Activated CD4-positive, alpha-beta T cell treated with anti-CD3 and anti-CD28 coated beads for 48 hours (primary cell): ENCODE measurements at places on chromosomes 16 and 17.
A peak's percentile ranks its signal among the peaks of the same experiment; 100 is the strongest.

DNA sequence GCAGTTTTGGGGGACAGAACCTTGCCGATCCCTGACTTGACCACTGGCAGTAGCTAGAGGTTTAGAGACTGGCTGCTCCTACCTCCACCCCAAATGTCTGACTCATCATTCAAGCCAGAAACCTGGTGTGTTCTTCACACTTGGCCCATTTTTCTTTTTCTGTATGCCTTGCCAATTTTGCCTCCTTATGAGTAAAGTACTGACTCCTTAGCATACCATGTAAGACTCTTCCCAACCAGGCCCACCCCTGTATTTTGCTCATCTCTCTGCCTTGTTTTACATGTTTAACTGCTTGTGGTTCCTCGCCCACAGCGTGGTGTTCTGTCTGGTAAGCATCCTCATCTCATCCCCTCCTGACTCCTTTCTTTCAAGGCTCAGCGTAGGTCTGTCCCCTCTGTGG, 37.9 kb downstream of the NUP88 start:
- DNase-seq, result no peak

DNA sequence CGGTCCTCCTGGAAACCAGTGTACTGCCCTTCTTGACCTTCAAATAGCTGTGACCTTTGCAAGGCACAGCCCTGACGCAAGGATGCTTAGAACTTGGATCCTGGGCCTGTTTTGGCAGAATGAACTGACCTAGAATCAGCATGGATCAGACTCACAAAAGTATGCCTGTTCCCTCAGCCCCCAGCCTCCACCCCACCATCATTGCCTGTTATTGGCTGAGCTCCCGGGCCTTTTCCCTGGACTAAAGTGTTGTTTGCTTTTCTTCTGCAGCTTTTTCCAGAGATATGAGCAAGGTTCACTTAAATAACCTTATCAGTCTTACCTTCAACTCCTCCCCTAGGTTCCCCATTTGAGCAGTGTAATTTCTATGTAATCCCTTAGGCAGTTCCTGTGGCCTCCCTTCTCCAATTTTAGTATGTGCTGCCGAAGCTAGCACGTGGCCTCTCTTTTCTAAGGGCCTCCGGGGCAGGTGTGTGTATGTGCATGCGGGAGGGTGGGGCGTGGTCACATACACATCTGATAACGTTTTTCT, 347.4 kb downstream of the MAF start:
- DNase-seq, result no peak

- peak; percentile 66 for DNase-seq
These were observed 1.6 kb downstream of the NUFIP2 start for GRCh38 chr17:29292071-29292991.

GRCh38 chr17:53907435-53907834, 84.7 kb downstream of the KIF2B start:
- DNase-seq, result no peak

DNA sequence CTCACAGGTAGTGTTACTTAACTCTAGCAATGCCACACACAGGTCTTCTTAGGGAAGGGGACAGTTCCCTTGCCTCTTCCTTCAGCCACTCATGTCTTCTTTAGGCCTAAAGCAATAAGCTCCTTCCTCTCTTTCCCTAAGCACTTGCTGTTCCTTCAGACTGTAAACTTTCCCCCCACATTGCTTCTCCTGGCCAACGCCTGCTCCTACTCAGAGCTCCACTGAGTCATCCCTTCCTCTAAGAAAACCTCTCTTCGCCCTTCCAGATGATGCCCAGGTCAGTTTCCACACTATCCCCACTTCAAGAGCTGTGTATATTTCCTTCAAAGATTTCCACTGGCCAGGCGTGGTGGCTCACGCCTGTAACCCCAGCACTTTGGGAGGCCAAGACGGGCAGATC, 12.5 kb upstream of the EPOP start:
- DNase-seq, result no peak

- DNase-seq, result peak; percentile 35
These were observed 821 bp downstream of the SOCS7 start for GRCh38 chr17:38352245-38353085.

DNA sequence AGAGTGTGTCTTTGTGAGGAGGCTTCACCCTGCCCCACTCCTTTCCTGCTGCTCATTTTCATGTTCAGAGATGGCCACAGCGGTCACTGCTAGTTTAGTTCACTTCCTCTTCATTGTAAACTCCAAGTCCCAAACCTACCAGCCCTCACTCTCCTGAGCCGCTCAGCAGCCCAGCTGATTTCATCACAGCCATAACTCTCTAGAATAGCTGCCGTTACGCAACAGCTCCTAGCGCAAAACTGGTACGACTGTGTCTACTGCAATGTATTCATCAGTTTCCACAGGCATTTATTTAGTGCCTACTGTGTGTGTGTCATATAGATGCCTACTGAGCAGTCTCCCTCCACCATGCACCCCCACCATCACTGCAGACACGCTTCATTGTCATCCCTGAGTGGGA, 233.5 kb upstream of the RPL38 start:
- DNase-seq, result no peak

DNA sequence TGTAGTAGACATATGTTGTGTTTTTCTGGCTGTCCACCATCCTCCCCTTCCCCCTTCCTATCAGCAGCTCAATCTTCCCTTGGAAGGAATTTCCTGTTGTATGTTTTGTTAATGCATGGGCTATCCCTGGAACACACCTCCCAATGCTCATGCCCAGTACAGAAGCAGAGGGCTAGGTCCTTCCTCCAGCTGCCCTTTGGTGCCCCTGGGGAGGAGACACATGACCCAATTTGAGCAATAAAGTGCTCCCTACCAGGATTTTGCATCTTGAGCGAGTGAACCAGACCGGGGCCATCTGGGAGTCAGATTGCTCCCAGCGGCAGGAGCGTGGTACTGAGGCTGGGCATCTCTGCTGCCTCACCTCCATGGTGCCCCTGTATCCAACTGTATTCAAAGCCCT, 141.5 kb upstream of the MED13 start:
- no peak for DNase-seq
